ENCODE measurements at places on chromosomes 16 and 17.
A peak's percentile ranks its signal among the peaks of the same experiment; 100 is the strongest.

DNA sequence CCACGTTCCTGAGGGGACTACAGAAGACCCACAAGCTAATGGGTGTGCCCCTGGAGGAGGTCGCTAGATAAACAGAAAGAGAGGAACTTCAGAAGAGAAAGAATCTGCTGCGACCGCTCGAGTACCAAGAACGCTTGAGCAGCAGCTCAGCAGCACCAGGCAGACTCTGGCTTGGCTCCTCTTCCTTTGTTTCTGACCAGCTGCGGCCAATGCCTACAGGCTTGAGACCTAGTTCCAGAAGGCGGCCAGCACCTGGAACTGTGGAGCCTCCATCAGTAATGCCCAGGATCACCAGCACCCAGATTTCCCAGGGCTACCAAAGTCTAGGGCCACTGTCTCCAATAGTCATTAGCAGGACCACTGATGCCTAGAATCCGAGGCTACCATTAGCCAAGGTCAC lies 26.0 kb upstream of the GOSR2 start:
- no peak for ATAC-seq

- ATAC-seq = no peak
Measured at GRCh38 chr16:22326771-22327445, 29.7 kb downstream of the POLR3E start.

DNA sequence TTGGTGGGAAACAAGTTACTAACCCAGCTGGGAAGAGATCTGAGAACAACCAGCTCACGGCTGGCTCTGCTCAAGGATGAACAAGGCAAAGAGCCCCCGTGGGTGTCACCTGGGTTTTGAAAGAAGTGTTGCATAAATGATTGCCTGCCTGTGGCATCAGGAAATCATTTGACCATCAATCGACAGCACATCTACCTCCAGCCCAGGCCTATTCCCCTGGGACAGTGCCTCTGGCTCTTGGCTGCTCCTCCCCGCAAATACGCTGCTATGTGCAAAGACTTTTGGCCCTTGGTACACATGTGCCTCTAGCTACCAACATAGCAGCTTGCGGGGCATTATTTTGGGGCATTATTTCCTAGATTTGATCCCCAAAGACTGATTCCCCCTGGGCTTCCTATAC lies 39.4 kb upstream of the SMPD3 start:
- no peak for ATAC-seq

DNA sequence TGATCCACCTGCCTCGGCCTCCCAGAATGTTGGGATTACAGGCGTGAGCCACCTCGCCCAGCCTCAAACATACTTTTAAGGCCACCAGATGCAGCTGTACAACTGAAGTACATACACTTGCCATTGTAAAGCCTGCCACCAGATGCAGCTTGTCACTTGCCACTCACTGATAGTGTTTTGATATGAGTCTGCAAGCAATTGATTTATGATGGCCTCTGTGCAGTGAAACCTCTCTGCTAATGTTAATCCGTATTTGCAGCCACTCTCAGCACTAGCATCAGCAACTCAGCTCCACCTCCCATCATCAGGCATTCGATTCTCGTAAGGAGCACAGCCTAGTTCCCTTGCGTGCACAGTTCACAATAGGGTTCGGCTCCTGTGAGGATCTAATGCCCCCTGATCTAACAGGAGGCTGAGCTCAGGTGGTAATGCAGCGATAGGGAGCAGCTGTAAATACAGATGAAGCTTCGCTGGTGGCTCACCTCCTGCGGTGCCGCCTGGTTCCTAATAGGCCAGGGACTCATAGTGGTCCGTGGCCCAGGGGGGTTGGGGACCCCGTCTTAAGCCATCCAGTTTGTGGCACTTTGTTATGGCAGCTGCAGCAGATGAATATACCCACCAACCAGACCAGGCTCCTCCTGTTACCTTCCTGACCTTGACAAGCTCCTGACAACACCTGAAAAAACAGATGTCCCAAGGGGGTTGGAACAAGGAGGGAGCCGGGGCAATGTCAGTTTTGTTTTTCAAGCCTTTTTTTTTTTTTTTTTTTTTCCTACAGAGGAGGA lies 1.3 kb upstream of the HERPUD1 start:
- no peak for ATAC-seq

DNA sequence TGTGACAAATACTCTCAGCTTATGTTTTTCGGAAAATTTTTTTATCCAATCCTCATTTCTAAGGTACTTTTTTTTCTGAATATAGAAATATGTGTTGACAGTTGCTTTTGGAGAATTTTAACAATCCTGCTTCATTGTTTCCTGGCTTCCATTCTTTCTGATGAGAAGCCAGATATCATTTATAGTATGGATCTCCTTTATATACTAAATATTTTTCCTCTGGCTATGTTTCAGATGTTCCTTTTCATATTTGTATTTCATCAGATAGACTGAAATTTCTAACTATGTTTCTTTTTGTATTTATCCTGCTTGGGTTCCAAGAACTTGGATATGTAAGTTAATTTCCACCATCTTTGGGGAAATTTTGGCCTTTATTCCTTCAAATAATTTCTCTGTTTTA lies 138.9 kb upstream of the CDH11 start:
- no peak for ATAC-seq

- ATAC-seq = no peak
Measured at GRCh38 chr17:48122665-48123045, 15.1 kb downstream of the SNX11 start.

GRCh38 chr16:985646-986400 lies 4.3 kb downstream of the SOX8 start:
- ATAC-seq = no peak

GRCh38 chr17:63850401-63850800 lies 7.9 kb upstream of the SMARCD2 start:
- ATAC-seq = no peak

GRCh38 chr17:39271546-39271945 lies 45.8 kb upstream of the STAC2 start:
- ATAC-seq = no peak

GRCh38 chr17:78426293-78426879 lies 47.9 kb downstream of the PGS1 start:
- ATAC-seq = no peak

- ATAC-seq = no peak
Measured at GRCh38 chr17:82240506-82241182, 11.8 kb downstream of the SLC16A3 start.

DNA sequence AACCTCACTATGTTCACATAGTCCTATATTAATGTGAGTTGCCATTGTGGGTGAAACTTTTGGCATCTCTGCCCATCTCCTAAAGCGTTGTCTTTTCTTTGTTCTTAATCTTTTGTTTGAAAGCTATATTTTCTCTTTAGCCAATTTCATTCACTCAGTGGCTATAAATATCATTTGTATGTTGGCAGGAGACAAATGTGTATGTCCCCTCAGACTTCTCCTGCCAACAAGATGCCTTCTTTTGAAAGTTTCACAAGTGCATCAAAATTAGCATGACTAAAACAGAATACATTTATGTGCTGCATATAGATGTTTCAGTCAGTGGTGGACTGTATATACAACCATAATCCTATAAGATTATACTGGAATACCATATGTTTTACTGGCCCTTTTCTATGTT lies 109.0 kb downstream of the CA10 start:
- no peak for ATAC-seq

- ATAC-seq = no peak
Measured at GRCh38 chr17:8243827-8244226, 4.0 kb downstream of the CTC1 start.

DNA sequence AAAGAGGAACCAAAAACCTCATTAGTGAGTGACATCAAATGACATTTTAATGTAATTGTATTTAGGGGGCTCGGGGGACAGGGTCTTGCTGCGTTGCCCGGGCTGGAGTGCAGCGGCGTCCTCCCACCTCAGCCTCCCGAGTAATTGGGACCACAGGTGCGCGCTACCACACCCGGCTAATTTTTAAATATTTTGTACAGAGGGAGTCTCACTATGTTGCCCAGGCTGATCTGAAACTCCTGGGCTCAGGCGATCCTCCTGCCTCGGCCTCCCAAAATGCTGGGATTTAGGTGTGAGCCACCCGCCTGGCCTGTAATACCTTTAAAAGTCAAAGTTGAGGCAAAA lies 581 bp downstream of the SNRNP25 start:
- ATAC-seq = no peak

DNA sequence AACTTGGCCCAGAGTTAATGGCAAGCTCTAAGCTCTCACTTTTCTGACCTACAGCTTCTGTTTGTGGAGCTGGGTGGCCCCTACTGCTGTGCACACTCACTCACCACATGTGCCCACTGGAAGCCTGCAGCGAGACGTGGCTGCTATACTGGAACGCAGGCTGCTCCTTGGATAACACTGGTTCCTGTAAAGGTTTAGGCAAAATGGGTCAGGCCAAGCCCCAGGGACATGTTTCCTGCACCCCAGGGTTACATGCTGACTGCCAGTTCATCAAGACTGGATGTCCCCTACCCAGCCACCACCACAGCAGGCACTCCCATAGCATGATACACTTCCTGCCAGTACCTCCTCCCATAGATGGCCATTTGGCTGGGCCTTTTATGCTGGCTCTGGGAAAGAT lies 8.3 kb downstream of the POLDIP2 start:
- no peak for ATAC-seq

DNA sequence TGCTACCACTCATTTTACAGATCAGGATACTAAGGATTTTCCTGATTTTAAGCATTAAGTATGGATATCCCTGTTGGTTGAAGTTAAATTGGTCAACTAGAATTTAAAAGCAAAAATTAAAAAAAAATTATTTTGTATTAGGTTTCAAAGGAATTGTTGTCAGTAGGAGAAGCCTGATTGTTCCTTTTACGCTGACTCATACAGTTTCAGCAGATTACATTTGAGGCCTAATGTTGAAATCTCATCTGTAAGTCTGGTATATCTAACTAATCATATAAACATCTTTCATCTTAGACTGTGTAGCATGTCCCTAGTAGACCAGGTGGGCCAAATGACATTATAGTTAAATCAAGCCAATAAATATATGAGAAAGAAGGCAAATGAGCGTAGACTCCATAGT lies 83.5 kb downstream of the FTO start:
- ATAC-seq = no peak

DNA sequence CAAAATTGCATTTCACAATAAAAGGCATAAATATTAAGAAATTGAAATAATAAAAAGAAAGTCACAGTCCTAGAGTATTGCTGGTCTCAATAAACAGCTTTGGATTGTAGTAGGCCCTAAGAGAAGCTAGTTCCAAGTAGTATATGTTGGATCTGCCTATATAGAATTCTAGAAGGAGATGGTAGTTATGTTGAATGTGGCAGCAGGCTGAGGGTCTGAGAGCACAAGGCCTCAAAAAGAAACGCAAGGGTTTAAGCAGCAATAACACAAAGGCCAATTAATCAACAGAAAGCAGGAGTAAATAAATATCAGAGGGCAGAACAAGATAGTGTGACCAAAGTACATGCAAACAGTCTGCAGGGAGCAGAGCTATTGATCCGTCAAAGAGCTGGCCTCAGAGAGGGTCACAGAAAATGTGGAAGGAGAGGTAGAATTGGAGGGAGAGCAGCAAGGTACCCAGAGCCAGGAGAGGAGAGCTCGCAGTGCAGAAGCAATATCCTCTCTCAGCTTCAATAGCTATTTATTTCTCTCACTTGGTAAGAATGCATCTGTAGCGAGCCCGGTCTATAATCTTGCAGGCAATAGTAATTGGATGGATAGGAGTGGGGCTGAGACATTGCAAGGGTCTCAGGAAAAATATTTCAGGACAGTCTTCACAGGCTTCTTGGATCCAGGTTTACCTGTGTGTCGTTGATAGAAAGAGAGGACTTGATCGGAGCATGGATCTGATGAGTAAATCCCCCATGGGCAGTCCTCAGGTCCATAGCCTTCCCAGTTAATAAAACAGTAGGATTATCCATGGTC lies 25.1 kb upstream of the MED13 start:
- no peak for ATAC-seq

- no peak for ATAC-seq
Measured at GRCh38 chr16:71754652-71755051, 30.2 kb upstream of the PHLPP2 start.

- peak; percentile 8 for ATAC-seq
Measured at GRCh38 chr17:17724307-17725010, 43.2 kb downstream of the RAI1 start.

DNA sequence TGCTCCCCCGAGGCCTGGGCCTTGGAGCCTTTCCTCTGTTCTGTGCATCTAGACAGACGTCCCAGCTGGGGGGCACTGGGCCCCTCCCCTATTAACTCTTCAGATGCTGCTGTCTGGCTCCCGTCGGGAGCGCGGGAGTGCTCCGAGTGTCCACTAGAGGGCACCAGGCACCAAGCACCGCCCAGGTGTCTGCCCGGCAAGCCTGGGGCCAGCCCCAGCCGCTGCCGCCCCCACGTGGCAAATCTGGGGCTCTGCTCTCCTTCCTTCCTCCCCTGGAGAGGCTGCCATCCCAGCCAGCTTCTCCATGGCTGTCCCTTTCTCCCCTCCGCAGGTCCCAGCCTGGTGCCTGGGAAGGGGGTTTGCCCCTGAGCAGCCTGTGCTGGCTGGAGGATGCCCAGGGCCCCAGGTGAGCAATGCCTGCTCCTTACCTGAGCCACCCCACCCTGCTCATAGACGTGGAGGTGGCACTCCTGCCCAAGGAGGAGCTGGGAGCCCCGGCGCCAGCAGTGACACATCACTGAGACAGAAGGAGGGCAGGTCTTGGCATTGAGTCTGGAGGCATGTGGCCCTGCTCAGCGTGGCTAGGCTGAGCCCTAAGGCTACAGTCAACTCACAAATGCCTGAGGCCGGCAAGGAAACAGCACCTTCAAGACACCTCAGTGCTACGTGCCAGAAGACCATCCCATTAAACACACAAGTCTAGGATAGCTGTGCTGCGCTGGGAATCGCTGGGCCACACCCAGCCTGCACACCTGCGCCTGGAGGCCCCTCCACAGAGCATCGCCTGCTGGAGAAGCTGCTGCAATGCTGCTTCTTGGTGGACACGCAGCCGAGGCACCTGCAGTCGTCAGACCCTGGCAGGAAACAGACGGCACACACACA lies 19.7 kb downstream of the TMEM235 start:
- ATAC-seq = peak; percentile 90

- ATAC-seq = no peak
Measured at GRCh38 chr17:55652114-55652823, 70.4 kb downstream of the TMEM100 start.

DNA sequence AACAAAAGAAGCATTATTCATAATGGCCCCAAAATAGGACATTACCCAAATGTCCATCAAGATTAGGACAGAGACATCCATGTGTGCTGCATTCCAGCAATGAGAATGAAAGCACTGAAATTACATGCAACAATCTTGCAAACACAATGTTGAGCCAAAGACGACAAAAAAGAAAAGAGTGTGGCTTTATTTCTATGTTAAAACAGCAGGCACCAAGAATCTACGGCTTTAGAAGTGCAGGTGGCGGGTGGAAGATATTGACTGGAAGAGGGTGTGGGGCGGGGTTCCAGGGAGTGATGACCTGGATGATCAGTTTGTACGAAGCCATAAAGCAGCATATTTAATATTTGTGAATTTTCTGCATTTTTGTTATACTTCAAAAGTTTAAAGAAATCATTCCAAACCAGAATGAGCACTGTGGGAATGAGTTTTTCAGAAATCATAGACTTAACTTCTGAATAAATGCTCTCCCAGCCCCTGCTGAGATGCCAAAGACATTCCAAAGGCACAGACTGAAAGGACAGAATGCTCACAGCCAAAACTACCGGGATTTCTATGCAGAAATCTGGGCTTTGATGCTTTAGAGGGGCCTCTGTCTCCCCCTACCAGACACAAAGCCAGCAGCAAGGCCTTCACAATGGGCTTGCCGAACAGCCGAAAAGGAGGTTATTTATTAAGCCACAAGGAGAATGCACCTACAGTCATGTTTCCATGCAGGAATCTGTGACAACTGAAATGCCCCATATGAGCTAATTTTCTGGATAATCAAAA lies 361.6 kb downstream of the GRIN2A start:
- ATAC-seq = no peak
